ENCODE measurements at places on chromosomes 2 and 18.
A peak's percentile ranks its signal among the peaks of the same experiment; 100 is the strongest.

DNA sequence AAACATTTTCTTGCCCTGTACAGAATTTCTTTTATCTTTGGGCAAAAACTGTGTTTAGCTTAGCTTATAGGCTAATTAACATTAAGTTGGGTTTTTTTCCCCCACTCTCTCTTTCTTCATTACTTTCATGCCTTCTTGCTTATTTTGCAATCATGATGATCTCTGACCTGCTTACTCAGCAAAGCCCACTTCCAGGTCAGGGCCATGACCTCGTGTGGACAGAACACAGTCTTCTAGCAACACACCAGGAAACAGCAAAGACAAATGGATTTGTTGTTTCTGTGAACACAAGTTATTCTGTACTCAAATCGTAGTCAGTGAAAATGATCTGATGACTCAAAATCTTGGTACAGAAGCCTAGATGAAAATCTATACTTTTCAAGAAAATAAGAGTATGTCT is 60.7 kb downstream of the SPATS2L start:
- DNase-seq = no peak

DNA sequence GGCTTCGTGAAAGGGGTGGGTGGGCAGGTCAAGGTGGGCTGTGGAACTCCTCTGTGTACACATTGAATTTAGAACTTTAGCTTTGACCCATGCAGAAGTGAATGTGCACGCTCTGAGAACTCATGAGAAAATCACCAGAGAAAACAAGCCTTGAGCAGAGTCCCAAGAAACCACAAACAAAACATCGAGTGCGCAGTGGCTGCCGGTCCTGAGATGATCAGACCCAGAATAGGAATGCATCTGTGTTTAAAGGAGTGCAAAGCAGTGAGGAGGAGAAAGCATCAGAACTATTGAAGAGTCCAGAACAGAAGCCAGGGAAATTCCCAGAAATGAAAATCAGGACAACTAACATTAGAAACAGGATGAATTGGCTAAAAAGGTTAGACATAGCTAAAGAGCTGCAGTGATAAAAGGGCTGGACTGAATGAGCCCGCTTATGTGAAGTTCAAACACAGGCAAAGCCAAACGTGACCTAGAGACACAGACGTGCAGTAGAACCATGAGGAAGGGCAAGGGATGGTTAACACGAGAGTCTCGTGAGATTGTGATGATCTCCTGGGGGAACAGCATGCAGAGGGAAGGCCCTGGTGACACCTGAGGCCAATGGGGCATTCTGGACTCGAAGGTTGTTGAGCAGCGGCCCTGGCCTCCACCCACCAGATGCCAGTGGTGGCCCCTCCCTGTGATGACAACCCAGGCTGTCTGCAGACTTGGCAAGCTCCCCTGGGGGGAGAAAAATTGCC is 16.4 kb upstream of the TXNL4A start:
- DNase-seq = no peak

DNA sequence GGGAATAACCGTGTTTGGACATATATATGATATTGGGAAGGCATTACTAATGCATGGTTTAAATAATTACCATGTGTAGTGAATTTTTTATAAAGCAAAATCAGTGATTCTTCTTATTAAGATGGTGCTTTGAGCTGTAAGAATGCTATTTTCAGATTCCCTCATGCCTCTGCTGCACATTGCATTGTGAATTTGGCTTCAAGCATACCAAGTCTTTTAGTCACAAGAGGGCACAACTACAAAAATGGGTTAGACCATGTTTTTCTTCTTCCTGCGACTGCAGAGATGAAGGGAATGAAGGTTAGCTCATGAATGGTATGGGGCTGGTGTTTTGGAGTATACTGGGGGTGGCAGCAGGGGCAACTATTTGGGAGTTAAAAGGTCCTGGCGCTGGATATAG is 320.1 kb downstream of the SLC4A3 start:
- DNase-seq = no peak

DNA sequence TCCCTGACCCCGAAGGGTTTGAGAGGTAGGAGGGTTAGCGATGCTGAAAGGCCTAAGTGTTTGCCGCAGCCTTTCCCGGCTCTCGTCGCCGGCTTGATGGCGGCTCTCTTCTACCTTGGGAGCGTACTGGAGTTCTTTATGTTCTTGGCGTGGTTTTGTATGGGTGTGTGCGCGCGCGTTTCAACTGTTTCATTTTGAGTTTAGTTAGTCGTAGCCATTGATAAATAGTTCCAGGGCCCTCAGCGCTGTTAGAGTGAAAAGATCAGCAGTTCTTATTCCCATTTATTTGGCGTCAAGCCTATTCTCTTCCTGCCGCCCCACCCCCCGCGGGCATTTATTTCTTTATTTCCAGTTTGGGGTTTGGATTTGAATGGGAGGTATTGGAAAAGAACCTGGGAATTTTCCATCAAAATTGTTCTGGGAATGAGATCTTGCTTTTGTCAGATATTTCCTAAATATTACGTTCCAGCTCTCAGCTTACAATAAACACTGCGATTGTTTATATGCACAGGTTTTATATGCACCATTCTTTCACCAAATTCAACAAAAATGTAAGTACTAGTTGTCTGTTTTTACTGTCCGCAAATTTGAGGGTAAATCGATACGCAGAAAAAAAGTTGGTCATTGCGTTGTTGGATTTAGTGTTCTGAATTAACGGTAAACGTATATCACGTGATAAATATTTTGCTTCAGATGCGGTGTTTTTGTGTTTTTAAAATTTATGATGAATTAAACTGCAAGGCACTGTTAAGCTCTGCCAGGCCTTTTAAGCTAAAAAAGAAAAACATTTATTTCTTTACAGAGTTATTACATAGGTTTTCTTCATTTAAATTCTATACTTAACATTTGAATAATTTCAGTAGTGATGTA is 954 bp downstream of the CCNT2 start:
- peak; percentile 17 for DNase-seq

DNA sequence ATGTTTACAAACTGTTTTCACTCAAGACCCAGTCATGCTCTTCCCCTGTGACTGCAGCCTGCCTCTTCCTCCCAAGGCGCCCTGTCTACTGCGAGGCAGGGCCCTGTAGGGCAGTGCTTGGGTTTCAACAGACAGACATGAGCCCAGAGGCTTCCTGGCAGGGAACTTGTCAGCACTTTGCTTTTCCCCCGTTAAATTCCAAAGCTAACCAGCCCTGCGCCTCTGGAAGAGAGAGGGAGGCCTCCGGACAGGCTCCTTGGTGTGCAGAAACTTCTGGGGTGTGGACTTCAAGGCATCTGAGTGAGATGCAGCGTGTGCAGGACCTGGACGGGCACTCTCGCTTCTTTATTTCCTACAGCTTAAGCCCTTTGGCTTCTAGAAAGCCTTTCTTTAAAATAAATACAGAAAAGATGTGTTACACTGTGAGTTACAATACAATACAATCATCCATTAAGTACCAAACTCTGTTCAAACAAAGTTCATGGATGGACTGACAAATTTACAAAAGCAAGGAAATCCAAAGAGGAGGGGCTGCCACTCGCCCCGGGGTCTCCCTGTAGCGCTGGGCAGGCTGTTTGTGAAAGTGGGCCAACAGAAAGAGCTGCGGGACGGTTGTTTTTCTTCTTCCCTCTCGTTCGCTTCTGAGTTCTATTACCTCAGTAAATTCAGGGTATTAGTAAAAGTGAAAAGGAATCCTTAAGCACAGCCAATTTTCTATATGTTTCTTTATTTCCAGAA is 8.8 kb upstream of the ZNF516 start:
- no peak for DNase-seq

- DNase-seq = no peak
Measured at GRCh38 chr2:24385366-24385765, 25.0 kb upstream of the ITSN2 start.

DNA sequence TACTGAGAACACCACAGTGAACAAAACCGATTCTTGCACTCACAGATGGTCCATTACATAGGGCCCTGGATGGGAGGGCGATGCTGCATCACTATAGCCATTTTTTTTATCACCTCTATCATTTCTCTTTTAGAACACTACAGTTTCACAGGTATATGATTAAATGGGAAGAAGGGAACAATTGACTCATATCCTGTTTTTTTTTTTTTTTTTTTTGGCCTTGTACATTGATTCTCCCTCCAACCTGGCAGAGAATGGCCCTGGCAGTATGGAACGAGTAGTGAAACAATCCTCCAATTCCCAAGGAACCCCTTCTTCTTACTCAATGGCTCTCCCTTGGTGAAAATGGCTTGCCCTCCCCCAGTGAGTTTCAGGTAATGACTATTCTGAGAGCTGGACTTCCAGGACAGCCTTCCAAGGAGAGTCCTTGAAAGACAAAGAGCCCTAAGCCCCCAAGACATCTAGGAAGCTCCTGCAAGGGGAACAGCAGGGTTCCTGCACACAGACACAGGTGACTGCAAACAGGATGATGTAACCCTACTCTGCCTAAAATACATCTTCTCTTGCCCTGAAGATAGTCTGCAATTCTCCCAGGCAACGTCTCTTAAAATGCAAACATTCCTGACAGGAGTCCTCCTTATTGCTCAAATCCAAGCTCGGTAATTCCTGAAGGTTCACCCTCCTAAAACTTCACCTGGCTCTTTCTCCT is 405.4 kb downstream of the SETBP1 start:
- no peak for DNase-seq

DNA sequence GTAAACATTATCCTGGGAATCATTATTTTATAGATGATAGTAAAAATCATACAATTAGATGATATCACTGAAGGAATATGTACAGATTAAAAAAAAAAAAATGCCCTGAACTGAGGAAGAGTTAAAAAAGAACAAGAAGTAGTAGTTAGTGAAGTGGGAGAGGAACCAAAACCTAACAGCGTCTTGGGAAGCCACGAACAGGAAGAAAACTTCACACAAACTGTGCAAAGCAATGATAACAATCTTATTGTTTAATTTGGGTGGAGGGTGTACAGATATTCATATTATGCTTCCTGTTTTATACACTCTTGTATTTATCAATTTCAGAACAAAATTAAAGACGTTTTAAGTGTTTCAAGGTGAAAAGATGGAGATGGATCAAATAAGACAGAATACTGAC is 3.5 kb downstream of the HEATR5B start:
- no peak for DNase-seq

DNA sequence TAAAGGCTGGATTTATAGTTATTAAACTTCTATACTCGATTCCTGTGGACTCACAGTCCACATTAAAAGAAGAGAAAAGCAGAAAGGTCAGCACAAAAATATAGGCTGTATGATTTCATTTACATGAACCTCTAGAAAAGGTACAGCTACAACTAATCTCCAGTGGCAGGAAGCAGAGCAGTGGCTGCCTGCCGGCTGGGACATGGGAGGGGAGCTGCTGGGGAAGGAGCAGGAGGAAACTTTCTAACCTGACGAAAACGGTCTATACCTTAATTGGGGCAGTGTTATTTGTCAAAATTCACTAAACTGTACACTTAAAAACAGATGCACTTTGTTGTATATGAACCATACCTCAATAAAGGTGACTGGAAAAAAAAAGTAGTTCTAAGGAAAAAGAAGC is 26.7 kb downstream of the KCTD1 start:
- no peak for DNase-seq

DNA sequence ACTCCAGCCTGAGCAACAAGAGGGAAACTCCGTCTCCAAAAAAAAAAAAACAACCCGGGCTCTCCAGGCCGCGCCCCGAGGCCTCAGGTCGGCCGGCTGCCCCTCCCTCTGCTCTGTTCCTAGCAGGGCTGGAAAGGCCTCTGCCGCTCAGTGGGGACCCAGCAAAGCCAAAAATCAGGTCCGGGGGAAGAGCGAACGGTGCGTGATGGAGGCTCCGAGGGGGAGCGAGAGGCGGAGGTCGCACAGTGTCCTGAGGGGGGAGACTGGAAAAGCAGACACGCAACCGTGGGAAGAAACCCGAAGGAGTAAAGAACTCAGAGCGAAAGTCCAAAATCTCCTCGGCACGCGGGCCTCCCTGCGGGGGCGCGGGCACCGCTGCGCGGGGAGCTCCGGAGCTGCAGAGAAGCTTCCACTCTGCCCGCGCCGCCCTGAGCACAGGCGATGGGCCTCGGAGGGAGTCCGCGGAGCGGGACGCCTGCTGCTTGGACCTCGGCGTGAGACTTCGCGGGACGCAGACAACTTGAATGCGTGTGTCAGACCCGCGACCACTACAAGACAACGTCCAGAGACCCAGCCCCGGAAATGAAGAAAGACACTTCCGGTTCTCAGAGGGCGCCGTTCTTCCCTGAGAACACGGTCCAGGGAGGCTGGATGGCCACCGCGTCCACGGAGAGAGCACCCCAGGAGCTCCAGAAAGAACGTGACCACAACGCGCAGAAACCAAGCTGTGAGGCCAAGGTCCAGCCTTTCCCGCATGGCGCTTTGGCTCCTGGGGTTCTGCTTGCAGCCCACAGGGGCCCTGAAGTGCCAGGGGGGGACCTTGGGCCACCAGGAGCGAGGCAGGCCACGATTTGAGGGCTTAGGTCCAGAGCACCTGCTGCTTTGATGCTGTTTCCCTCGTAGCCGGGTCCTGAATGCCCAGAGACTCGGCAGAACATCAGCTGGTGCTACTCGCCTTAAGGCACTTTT is 219.8 kb downstream of the DPP10 start:
- DNase-seq = no peak

GRCh38 chr2:11642972-11643371 is 27.0 kb downstream of the NTSR2 start:
- DNase-seq = no peak

- no peak for DNase-seq
Measured at GRCh38 chr2:65686928-65687521, 254.6 kb upstream of the SPRED2 start.

- DNase-seq = no peak
Measured at GRCh38 chr2:144240656-144241339, 279.1 kb downstream of the ZEB2 start.

DNA sequence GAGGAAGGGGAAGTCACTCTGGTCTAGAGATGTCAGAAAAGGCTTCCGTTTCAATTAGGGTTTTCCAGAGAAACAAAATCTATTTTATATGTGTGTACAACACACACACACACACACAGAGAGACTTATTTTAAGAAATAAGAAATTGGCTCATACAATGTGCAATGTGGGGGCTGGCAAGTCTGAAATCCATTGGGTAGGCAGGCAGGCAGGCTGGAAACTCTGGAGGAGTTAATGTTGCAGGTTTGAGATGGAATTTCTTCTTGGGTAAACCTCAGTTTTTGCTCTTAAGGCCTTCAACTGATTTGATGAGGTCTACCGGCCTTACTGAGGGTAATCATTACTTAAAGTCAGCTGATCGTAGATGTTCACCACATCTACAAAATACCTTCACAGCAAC is 62.6 kb downstream of the MDH1 start:
- no peak for DNase-seq

GRCh38 chr18:9095297-9096006 is 7.0 kb upstream of the NDUFV2 start:
- DNase-seq = peak; percentile 34
